Naive B cell (primary cell): ENCODE measurements at places on chromosomes 11 and 22.

DNA sequence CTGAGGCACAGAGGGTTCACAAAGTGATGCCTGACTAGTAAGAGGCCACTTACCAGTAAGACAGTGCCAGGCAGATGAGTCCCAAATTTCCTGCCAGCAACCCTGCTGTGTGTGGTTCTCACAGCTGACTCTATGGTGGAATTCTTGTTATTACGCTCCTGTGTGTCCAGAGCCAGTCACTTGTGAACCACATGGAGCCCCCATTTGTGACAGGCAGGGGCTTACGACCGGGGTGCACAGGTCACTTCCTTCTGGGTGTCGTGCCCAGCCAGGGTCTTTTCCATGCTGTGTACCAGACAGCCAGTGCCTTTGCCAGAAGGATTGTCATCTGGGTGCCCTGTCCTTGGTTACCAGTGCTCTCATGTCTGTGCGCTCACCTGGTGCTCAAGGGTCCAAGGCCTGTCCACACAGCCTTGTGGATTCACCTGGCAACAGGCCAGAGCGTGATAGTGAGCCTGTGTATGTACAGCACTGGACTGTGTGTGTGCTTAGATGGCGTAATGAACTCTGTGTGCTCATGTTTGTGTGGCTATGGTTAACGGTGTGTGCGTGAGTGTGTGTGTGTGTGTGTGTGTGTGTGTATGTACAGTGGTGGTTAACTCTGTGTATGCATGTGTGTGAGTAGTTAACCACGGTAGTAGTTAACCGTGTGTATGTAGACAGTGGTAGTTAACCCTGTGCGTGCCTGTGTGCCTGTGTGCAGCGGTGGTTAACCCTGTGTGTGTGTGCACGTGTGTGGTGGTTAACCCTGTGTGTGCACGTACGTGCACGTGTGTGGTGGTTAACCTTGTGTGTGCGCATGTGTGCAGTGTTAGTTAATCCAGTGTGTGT, 18.6 kb downstream of the GRAMD4 start:
- DNase-seq, result no peak

DNA sequence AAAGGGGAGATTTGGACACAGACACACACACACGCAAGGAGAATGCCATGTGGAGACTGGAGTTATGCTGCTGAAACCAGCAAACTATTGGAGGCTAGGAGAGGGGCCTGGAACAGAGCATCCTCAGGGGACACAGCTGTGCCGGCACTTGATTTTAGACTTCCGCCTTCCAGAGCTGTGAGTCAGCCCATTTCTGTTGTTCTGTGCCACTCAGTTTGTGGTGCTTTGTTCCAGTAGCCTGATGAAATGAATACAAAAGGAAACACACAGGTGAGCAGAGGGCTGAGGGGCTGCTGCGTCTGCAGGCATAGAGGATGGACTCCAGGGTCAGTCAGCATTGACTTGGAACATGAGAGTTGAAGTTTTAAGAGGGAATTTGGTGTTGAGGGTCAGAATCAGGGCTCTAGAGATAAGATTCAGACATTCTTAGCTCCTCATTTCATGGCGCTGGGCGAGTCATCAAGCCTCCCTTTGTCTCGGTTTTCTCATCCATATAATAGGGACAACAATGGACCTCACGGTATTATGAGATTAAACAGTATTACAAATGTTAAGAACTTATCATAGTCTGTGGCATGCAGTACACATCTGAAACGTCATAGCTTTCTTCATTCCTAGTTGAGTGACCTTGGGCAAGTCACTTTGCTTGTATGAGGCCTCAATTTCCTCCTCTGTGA, 191.0 kb downstream of the MIAT start:
- DNase-seq, result no peak

DNA sequence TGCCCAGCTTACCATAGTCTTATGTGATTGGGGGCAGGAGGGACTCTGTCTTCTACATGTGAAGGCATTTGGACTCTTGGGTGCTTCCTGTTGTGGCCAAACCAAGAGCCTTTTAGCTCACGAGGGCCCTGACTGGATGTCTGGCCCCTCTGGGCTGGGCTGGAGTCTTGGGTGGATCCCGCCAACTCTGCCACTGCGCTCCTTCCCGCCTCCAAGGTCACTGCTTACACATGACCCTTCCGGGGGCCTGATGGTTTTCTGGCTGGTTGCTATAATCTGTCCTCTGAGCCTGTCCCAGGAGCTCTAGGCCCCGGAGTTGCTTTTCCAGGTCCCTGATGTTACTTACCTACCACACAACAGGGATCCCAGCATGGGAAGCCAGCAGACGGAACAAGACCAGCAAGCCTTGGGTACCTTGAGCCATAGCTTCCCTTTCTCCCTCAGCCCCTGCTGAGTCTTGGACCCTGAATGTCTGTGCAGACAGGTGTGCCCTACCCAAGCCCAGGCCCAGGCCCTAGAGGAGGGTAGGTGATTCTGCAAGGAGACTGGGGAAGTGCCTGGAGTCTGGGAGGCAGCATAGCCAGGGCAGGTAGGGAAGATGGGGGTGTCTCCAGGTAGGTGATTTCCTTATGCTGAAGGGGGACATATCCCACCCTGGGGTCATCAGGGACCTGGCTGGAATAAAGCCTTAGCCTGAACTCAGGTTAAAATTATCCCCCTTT, 100.3 kb downstream of the TSPAN18 start:
- no peak for DNase-seq

- no peak for DNase-seq
These were observed 29.0 kb upstream of the NAP1L4 start for GRCh38 chr11:3021125-3021524.

DNA sequence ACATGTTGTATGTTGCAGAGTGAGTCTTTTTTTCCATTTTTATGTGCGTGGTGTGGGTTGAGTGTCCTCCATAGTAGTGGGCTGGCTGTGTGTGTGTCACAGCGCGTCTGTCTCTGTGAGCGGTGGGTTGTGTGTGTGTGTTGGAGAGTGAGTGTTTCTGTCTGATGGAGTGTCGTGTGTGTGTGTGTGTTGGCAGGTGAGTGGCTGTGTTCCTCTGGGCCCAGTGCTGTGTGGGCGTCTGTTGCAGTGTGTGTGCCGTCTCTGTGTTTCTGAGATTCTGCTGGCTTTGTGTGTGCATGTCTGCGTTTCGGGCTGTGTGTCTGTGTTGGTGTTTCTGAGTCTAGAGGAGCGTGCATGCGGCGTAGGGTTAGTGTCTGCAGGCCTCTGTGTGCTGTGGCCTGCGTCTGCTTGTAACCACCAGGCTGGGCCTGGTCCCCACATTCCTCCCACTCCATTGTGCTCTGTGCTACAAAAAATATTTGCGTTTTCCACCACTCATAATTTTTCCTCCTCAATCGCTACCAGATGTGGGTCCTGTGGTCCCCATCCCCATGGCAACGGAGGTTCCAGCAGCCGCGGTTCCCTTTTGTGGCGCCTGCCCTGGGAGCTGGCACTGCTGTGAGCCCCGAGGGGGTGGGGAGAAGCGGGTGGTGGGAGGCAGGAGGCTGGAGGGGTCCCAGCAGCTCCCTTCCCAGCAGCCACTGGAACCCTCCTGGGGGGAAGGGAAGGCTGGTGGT, 15.2 kb downstream of the SCARF2 start:
- no peak for DNase-seq

DNA sequence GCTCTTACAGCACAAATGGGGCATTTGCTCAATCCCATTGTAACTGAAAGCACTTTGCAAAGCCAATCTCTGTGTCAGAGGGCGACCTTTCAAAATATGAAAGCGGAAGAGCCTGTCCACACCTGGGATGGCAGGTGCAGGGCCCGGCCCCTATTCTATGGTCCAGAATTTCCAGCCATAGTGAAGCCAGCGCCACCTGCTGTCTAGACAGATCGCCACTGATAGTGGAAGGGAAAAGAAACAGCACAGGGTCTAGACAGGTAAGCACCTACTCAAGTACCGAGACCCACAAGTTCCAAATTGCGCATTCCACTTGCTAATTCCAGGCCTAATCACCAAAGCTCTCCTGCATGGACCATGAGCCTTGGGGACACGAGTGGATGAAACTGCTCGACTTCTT, 141.4 kb downstream of the NTM start:
- no peak for DNase-seq

DNA sequence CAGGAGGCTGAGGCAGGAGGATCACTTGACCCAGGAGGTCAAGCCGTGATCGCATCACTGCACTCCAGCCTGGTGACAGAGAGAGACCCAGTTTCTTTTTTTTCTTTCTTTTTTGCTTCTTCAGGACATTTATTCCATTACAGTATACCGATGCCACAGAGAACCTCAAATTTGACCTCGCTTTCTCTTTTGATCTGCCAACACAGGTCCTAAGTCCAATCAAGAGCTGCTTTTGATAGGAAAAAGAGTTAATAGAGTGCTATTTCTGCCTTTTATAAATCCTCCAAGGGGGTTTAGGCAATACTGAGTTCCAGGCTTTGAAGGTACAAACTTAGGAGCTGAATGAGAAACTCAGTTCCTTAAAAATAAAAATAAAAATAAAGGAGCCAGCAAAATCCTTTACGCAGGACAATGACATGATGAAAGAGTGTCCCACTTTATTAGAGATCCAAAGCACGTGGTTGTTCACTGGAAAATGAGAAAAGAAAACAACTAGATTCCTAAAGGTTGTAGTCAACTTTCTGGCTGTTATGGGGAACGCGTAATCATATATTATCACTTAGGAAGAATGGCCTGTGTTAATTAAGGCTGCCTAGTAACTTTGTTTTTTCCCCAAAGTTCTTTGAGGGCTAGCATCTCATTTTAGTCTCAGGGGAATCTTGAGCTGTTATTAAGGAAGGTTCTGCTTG, 27.2 kb downstream of the FADD start:
- no peak for DNase-seq

DNA sequence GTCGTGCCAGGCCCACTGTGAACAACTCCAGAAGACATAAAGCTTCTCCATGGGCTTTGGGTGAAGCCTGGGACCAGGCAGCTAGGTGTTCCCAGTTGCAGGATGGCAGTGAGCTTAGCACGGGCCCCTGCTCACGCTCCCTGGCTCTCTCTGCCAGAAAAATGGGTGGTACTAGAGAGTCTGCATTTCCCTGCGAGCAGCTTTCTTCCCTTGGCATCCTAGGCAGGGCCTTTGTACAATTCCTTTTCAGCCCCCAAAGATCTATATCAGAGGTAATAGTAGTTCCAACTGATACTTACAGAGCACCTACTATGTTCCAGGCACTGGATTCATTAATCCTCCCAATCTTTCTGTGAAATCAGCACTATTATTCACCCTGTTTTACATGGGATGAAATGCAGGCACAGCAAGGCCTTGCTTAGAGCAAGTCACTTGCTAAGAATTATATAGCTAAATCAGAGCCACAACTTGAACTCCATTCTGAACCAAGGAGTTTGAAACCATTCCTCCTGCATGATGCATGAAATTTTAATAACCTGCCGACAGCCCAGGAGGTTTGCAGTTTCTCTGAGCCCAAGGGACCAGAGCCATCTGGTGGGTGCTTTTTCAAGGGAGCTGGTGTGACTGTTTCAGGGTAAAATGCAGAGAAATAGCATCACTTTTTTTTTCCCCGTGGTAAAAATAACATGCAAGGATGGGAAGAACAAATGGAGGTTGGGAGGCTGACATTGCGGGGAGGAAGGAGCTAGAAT, 22.7 kb downstream of the NAV2 start:
- no peak for DNase-seq

- no peak for DNase-seq
These were observed 162.8 kb downstream of the DSCAML1 start for GRCh38 chr11:117633976-117634755.

DNA sequence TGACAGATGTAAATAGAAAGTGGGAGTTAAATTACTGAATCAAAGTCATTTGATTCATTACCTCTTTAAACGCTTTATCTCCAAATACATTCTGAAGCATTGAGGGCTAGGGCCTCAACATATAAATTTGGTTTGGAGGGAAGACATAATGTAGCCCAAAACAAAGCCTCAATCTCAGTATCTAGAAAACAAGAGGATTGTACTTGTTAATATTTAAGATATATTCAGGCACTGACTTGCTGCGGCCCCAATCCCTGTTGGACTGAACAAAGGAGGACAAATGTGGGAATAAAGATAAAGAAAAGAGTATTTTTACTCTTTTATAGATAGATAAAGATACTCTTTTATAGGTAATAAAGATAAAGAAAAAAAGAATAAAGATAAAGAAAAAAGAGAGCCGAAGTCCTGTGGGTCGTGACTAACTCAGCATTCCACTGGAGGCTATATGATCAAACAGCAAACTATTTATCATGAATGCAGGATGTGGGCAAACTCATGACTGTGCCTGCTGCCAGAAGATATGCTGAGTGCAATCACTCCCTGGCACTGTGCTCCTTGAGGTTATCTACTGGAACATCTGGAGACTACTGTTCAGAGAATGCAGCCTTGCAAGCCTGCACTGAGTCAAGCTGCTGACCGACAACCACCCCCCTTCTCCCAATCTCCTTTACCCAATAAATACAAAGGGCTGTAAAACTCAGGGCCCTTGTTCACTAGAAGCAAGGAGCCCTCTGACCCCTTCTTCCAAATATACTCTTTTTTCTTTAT, 6.9 kb downstream of the OR10V1 start:
- DNase-seq, result no peak

DNA sequence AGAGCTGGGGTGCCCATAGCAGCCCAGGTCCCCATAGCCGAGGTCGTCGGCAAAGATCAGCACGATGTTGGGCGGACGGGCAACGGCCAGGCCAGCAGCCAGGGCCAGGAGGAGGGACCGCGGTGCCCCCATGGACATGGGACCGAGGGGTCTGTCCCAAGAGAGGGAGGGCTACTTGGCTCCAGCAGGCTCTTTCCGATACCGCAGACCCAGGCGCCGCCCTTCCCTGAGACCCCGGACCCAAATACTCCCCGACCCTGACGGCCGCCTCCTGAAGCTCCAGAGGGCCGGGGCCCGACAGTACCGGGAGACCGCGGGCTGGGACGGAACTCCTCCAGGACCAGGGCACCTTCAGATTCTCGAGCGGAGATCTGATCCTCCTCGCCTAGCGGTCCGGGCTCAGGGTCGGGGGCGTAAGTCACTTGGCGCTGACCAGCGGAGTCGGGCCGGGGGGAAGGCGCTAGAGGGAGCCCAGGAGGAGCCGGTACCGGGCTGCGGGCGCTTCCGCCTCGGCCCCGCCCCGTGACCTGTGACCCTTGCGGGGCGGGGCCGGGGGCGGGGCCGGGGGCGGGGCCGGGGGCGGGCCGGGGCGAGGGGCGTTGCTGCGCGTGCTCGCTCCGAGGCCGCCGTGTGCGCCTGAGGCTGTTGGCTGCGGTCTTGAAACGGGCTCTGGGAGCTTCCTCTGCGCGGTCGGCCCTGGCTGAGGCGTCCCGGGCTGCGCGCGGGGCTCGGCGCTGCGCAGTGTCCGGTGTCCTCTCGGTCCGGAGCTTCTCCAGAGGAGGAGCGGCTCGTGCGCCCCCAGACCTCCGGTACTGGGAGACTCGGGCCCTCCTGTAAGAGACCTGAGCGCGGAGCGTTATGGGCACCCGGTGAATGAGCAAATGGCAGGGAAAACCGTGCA, at the start of gene ARSA:
Gene ARSA (minus strand): TSS at position 511 of the 901 bp plus-strand sequence. CDS start 373 bp downstream, at position 138.
- peak; percentile 73 for DNase-seq

DNA sequence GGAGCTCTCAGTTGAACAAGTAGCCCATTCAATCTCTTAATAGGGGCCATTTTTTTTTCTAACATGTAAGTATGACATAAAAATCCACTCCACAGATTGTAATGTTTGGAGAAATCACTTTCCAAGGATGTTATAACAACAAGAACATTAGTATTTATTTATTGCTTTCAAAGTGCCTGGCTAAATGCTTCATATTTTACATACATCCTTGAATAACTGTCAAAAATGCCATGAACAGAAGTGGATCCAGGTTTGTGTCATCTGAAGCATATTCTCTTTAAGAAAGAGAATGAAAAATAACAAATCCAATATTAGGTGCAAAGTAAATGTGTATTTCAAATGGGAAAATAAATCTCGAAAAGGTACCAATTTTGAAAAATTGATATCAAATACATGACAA, 344.0 kb upstream of the FAT3 start:
- DNase-seq, result no peak
